Amygdala (tissue), 56 donors: ENCODE measurements at places on chromosomes 7 and 10.
A peak's percentile ranks its signal among the peaks of the same experiment; 100 is the strongest.

GRCh38 chr7:2635810-2636701, 4.3 kb downstream of the TTYH3 start:
- DNase-seq = peak; percentile 56

- DNase-seq = no peak
Measured at GRCh38 chr7:69656890-69657289, 58.6 kb downstream of the AUTS2 start.

DNA sequence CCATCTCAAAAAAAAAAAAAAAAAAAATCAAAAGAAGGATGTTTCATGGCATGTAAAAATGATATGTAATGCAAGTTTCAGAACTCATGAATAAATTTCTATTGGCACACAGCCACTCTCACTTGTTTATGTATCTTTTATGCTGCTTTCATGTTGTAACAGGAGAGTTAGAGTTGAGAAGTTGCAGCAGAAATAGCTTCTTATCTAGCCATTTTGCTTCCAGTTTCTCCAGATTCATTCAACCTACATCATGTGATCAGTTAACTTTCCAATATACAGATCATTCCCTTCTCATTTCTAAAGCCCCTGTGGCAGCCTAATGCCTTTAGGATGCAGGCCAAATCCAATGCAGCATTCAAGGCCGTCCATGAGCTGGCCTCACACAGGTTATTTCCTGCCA, 30.4 kb downstream of the ZNF786 start:
- no peak for DNase-seq

DNA sequence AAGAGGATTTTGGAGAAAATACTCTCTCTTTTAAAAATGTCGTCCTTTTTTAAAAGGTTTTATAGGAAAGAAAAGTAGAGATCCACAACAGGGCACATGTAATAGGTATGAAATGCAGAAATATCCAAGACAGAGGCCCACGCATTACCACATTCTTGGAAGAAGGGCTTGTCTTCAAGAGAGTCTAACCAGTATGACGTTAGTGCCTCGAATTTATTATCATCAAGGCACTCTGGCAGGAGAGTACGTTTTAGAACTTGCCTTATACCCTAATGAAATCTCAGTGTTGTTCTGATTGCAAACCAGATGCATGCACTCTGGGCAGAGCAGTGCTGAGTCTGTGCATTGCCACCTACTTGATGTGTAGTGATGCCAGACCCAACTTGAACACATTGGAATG, 342.6 kb upstream of the NFE2L3 start:
- DNase-seq = no peak

- DNase-seq = no peak
Measured at GRCh38 chr7:158128572-158128971, 459.1 kb downstream of the PTPRN2 start.
